ENCODE measurements at places on chromosomes 7 and 10.

- no peak for DNase-seq
These were observed 7.6 kb downstream of the FOXK1 start for GRCh38 chr7:4689668-4690067.

DNA sequence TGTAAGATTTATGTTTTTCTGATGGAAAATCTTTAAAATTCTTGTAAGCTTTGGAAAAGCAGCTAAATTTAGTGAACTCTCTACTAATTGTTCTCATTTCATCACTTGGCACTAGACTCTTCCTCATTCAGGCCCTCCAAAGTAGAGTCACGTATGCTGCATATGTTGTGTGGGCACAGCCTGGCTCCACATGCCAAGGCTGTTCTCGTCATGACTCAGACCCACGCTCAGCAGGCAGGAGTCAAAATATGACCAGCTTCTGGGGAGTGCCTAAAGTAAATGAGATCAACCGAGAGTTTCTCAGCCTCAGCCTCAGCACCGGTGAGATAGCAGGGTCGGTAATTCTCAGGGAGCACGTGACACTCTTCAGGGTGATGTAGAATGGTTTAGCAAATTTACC, 1672.9 kb downstream of the REEP3 start:
- DNase-seq: no peak

DNA sequence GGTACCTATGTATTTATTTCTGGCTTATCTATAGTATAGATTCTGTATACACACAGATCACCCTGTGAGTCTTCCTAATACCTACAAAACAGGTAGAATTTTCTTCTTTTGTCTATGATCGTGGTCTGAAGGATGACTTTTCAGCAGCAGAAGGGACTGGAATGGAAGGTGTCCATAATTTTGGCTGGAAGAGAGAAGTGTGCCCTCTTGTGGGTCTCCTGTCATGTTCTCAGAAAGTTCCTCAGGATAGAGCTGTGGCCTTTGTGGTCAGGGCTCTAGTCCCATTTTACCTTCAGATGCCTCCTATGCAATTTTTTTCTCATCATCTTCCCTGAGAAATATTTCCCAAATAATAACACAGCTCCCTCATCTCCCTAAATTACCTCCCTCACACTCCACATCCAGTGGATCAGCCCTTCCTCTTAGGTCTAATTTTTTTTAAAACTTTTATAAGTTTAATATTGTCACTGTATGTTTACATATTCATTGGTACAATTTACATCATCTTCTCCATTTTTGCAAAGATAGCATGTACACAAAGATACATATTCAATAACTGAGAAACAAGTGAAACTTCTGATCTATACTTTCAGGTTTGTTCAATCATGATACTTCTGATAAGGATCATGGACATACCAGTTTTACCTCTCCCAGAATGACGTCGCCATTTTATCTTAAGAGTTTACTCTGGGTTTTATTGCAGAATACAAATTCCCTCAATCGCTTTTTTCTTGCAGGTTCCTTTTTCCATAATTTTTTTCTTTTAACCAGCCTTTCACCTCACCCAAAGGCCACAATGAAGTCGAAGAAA, 112.7 kb downstream of the REEP3 start:
- DNase-seq: no peak

DNA sequence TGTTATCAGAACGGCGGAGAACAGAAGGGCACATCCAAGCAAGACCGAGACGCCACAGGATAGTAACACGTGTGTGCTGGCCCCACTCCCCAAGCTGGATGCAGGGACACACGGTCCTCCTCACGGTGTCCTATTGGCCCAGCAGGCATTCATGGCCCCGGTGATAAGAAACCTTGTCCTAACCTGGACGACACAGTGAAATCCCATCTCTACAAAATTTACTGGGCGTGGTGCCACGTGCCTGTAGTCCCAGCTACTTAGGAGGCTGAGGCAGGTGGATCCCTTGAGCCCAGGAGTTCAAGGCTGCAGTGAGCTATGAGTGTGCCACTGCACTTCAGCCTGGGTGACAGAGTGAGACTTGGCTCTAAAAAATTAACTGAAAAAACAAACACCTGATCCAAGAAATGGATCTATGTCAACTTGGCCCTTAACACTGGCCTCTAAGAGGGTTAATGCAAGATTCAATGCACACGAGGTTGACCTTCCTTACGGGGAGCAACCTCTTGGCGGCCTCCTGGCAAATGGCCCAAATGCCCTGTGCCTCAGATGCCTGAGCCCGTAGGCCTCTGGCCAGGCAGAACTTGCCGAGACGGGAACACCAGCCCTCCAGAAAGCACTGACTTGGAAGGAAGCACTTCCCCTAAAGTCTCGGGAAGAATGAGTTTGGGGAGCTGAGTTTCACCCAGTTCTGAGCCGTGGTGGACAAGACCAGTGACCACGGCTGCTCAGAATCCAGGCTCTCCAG, 72.3 kb downstream of the ZRANB1 start:
- DNase-seq: no peak

- DNase-seq: no peak
These were observed 31.3 kb downstream of the COX15 start for GRCh38 chr10:99700649-99701048.

DNA sequence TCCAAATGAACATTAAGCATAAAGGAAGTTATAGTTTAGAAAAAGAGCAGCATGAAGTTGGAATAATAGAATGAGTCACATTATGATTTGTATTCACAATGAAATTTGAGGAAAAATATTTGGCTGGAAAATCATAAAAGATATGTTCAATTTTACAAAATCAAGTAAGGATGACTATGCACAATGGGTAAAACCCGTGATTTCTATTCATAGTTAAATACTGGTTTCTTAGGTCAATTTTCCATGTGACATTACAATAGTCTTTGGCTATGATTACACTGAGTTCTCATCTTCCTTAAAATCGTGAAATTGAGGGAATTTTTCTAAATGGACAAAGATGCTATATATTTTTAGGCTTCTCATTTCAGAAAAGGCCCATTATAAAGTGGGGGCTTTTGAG, 17.4 kb upstream of the CCDC172 start:
- no peak for DNase-seq

DNA sequence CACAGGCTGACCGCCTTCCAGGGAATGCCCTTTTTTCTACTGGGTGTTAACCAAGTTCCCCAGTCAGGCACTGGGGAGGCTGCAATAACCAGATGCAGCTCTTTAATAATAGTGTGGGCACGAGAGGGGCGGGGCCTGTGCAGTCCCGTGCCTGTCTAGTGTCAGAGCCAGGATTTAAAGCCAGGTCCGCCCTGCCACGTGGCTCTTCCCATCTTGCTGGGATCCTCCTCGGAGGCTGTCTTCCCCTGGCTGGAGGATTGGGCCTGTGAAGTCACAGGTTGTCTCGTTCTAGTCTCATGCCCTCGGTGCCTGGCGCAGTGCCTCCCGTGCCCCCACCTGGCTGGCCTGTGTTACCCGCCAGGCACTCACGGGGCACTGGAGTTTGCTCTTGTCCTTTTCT, 25.2 kb downstream of the TMEM120A start:
- DNase-seq: no peak

DNA sequence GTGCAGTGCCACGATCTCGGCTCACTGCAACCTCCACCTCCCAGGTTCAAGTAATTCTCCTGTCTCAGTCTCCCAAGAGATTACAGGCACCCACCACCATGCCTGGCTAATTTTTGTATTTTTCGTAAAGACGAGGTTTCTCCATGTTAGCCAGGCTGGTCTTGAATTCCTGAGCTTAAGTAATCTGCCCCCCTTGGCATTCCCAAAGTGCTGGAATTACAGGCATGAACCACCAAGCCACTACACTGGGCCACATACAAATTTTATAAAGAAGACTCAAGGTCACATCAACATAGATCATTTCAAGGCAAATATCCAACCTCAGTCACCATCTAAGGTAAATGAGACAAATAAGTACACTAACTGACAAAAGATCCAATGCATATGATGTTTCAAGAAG, 32.1 kb downstream of the IGF2BP3 start:
- no peak for DNase-seq

DNA sequence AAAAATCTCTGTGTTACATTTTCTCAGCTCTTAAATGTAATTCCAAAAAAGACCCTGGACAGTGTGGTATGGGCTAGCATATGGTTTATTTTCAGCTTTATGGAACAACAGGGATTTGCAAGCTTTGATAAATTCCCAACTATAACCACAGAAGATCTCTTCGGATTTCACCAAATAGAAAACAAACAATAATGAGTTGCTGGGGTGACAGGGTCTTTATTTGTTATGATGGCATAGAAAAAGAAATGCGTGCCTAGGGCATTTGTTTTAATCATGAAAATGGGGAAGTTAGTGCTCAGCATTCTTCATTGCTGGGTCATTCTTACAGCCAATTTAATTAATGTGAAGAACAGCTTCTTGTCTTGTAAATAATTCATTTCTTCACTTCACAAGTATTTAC, 139.0 kb downstream of the LRRN3 start:
- DNase-seq: no peak

Data from activated CD8-positive, alpha-beta memory T cell treated with anti-CD3 and anti-CD28 coated beads for 4 hours (primary cell).